ENCODE measurements at places on chromosomes 2 and 18.
A peak's percentile ranks its signal among the peaks of the same experiment; 100 is the strongest.

DNA sequence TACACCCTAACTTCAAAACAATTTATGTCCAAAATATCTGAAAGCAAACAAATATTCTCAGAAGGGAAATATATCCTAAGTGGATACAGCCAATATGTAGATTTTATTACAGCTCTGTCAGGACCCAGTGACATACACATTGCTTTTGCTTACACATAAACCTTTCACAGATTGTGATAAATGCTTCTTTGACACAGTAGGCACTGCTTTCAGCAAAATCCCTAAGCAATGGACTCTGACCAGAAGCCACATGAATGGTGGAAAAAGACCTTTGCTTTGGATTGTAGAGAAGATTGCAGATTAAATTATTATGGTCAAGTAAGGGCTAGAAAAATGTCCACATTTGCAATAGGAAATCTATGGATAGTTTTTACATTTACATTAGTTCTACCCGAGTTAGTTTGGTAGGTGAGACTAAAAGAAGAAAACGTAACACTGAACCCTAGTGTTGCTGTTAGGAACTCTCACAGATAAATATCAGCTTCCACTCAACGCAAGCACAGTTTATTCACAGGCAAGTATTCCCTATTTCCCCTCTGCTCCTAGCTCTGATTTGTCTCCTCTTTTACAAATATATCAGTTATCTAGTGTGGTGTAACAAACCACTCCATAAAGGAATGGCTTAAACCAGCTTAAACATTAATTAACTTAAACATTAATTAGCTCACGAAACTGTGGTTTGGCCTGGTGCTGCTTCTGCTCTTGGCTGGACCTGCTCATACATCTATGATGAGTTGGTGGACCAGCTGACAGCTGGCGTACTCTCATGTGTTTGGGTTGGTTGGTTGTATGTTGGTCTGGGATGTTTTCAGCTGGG is 23.6 kb upstream of the SERPINE2 start:
- no peak for DNase-seq

DNA sequence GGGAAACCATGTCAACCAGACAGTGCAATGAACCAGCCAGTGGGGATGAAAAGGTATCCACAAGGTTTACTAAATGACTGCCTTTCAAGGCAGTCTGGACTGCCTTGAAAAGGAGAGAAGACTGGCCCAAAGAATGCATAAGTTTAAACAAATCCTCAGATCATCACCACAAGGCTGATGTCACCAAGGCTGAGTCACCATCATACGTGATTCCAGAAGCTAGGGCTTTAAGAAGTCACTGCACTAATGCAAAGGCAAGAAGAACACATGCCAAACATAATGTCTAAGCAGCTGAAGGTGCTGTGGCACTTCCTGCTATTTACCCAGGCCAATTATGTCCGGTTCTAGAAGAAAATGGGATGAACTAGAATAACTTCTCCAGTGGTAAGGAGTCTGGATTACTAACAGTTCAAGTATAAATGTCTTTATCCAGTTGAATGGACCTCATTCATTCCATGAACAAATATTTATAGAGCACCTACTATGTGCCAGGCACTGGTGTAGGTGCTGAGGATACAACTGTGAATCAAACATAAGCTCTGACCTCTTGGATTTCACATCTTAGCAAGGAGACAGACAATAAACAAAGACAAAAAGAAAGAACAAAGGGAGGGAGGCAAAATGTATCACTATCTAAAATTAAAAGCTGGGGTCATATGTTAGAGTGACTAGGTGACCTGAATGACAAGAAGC is 37.6 kb upstream of the ONECUT2 start:
- no peak for DNase-seq

- DNase-seq: no peak
These were observed 32.9 kb downstream of the ITGB6 start for GRCh38 chr2:160167089-160167740.

GRCh38 chr2:71919708-71920107 is 228.0 kb downstream of the CYP26B1 start:
- no peak for DNase-seq

- DNase-seq: peak; percentile 53
These were observed at the start of gene SATB2 for GRCh38 chr2:199457147-199458008. TSS of gene SATB2 (minus strand) at chr2:199457939. CDS start at chr2:199456037, 1,902 bp downstream.

DNA sequence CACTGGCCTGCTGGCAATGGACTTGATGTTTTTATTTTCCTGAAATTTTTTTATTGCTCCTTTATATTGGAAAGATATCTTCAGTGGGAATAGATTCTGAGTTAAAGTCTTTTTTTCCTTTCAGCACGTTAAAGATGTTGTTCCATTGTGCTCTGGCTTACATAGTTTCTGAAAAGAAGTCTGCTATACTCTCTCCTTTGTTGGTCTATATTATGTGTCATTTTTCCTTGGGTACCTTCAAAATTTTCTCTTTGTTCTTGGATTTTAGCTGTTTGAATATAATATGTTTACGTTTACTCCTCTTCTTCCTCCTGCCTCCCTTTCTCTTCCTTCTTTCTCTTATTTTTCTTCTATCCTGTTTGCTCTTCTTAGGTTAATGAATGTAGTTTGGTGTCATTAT is 105.5 kb downstream of the CAPN13 start:
- DNase-seq: no peak

- peak; percentile 36 for DNase-seq
These were observed 46.0 kb downstream of the TTC32 start for GRCh38 chr2:19855542-19856431.

- DNase-seq: no peak
These were observed 42.8 kb downstream of the DLGAP1 start for GRCh38 chr18:4412286-4412685.

- peak; percentile 45 for DNase-seq
These were observed 284.1 kb downstream of the MYCN start for GRCh38 chr2:16224298-16225045.

- DNase-seq: no peak
These were observed 115.6 kb upstream of the ID2 start for GRCh38 chr2:8566155-8566670.

GRCh38 chr18:56712761-56713160 is 61.6 kb downstream of the WDR7 start:
- no peak for DNase-seq

DNA sequence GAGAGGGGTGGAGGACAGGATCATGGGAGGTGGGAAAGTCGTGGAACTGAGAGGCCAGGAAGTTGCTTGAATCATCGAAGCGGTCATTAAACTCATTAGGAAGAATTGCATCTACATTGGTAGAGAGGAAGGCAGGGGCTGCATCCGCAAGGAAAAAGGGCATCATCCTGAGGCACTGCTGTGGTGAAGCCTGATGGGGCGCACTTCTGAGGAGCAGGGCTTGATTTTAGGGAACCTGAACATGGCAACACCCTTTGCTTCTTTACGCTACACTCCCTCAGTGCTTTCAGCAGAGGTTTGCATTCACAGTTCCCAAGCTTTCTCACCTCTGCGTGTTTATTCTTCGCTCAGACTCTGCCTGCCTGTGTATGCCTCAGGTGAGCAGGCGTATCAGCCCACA is 352.0 kb upstream of the RAB6C start:
- no peak for DNase-seq

DNA sequence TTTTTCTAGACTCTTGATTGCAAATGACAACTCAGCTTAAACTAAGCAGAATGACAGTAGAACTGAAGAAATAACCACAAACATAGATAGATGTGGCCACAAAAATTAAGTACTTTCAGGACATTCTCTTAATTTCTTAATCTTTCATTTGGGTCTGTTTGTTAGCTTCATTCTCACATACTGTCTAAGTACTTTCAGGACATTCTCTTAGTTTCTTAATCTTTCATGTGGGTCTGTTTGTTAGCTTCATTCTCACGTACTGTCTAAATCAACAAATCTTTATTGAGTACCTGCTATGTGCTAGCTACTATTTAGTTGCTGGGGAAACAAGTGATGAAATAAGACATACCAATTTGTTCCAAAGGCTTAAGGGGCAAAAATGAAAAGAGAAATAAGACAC is 35.1 kb downstream of the FAM117B start:
- DNase-seq: no peak

Measured in brain (organoid and tissue), 16 donors.